ENCODE measurements at places on chromosomes 3 and 15.

GRCh38 chr3:187648177-187648576 is 22.0 kb downstream of the SST start:
- DNase-seq, result no peak

- no peak for DNase-seq
Measured at GRCh38 chr3:22176911-22177310, 425.9 kb upstream of the ZNF385D start.

DNA sequence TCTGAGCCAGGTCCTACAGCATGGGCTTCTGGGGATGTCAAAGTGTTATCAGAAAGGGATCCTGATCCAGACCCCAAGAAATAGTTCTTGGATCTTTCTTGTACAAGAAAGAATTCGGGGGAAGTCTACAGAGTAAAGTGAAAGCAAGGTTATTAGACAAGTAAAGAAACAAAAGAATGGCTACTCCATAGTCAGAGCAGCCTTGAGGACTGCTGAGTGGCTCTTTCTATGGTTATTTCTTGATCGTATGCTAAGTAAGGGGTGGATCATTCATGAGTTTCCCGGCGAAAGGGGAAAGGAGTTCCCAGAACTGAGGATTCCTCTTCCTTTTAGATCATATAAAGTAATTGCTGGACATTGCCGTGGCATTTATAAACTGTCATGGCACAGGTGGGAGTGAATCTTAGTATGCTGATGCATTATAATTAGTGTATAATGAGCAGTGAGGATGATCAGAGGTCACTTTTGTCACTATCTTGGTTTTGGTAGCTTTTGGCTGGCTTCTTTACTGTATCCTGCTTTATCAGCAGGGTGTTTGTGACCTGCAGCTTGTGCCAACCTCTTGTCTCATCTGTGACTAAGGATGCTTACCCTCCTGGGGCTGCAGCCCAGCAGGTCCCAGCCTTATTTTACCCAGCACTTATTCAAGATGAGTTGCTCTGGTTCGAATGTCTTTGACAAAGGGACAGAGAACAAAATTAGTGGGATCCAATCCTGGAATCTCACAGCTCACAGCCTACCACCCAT is 41.0 kb downstream of the CRYGS start:
- DNase-seq, result no peak

- peak; percentile 16 for DNase-seq
Measured at GRCh38 chr3:39727415-39727814, 82.0 kb upstream of the MYRIP start.

- peak; percentile 38 for DNase-seq
Measured at GRCh38 chr15:73906346-73907034, 19.8 kb upstream of the LOXL1 start.

DNA sequence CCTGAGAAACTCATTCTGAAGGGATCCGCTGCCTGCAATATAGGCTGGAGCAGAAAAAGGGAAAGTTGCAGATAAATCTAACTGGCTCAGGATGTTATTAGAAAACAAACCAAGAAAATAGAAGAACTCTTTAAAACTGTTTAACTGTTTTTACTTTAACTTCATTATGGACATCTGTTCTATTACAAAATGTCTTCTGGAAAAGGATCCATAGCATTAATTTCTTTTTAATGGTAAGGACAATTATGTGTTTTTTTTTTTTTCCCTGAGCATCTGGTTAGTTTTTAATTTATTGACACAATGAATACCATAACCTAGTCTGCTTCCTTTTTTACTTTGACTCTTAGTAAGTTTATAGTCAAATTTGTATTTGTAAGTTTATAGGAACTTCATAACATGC is 239.5 kb downstream of the NAALADL2 start:
- no peak for DNase-seq

- DNase-seq, result peak; percentile 28
Measured at GRCh38 chr15:85837011-85837433, 42.3 kb upstream of the KLHL25 start.

DNA sequence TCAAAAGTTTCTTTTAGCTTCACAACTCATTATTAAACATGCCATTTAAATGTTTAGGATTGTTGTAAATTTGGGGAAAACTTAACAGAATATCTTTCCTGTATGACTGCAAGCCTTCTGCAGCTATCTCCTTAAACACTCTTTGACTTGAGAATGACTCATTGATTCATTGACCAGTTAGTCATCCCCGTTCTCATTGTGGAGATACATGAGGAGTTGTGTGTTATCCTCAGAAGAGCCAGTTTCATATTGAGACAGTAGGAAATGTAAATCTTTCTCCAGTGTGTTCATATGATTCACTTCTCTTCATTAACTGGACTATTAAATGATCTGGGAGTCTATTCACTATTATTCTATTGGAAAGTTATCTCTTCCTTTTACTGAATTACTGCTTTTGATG is 83.0 kb downstream of the CRYGS start:
- DNase-seq, result peak; percentile 52

DNA sequence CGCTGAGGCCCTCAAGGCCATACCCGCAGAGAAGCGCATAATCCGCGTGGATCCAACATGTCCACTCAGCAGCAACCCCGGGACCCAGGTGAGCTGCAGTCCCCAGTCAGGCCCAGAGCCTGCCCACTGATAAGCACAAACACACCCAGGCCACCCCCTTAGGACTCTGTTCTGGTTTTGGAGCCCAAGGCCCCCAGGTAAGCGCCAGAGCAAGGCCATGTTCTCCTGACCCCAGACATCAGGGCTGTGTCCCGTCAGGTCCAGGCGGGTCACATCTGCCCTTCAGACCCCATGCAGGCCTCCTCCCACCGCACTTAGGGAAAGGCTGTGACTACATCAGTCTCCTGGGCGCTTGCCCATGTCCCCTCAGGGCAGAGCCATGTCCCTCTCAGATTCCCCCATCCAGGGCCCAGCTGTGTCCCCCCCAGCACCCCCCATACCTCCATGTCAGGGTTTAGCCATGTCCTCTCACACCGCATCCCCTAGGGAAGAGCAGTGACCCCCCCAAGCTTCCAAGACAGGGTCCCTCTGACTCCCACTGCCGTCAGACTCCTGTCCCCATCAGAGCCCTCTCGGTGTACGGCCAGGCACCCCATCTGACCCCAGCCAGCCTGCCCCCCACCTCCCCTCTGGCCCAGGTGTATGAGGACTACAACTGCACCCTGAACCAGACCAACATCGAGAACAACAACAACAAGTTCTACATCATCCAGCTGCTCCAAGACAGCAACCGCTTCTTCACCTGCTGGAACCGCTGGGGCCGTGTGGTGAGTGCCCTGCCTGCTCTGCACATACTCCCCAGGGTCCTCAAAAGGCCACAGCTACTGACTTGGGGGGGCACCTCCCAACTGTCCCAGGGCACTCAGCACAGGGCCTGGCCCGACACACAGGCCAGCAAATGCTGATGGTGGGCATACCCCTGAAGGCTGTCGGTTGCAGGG is 1.6 kb downstream of the PARP3 start:
- DNase-seq, result no peak

- DNase-seq, result peak; percentile 64
Measured at GRCh38 chr3:115652738-115653137, 29.4 kb downstream of the GAP43 start.

DNA sequence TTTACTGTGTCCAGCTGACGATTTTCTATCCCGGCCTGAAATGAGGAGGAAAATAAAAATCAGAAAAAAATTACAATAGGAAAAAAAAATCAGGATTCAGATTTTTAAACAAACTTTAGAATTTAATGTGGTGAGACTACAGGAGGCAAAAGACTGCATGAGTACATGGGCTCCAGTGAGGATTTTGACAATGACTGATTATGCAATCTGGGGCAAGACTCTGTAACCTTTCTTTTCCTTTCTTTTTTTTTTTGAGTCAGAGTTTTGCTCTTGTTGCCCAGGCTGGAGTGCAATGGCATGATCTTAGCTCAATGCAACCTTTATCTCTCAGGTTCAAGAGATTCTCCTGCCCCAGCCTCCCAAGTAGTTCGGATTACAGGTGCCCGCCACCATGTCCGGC is 29.9 kb downstream of the SPG11 start:
- peak; percentile 38 for DNase-seq

- peak; percentile 34 for DNase-seq
Measured at GRCh38 chr15:44545913-44546802, 9.2 kb downstream of the EIF3J start.

GRCh38 chr15:56187665-56188064 is 56.0 kb downstream of the RFX7 start:
- no peak for DNase-seq

GRCh38 chr15:36622836-36623235 is 43.4 kb downstream of the CDIN1 start:
- no peak for DNase-seq

GRCh38 chr3:66803721-66804695 is 194.1 kb upstream of the KBTBD8 start:
- DNase-seq, result peak; percentile 4

GRCh38 chr3:148208975-148209374 is 488.7 kb upstream of the AGTR1 start:
- no peak for DNase-seq

- peak; percentile 5 for DNase-seq
Measured at GRCh38 chr3:34292605-34293300, 494.3 kb downstream of the PDCD6IP start.

GRCh38 chr3:62630664-62631063 is 244.6 kb downstream of the CADPS start:
- DNase-seq, result no peak

GRCh38 chr15:97547381-97547780 is 413.1 kb upstream of the ARRDC4 start:
- DNase-seq, result peak; percentile 14

DNA sequence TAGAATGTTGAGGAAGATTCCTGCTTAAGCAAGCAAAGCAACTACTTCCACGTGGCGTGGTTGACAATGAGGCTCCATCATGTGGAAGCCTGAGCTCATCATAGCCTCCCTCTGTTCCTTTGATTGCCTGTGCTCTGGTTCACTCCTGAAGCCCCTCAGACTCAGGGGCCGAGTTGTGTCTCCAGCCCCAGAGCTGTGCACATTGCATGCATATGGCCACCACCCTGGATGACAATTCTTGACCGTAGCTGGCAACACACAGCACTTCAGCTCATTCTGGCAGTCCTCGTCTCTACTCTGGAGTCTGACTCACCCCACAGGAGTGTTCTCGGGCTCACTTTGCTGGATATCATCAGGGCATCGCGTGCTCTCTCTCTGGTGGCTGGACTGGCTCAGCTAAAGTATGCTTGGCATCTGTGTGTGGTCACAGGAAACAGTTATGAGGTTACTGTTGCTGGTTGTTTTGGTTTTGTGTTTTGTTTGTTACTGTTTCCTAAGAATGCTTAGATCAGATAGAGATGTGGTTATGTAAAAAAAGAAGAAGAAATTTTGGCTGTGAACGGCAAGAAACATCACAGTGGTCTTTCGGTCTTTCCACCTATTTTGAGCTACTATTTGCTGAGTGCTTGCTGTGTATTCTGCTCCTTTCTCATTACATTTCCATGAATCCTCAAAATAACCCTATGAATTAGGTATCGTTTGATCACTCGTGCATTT is 41.6 kb upstream of the MRPS22 start:
- DNase-seq, result peak; percentile 61

DNA sequence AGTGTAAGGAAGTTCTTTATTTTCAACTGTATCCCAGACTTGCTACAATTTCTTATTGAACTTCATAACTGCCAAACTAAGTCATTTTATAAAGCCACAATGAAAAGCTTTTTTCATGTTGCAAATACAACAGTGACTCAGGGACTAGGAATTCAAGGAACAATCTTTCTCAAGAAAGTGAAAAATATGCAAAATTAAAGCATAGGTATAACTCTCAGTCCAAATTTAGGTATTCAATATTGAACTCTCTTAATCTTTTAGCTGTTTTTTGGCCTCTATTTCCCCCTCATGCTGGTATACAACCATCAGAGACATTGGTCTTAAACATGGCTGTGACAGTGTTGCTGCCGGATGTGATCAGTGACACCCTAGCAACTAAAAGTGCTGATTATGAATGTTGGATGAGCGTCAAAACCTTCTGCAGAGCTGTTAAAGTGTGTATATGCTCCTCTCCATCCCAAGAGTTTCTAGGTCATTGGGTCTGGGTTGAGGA is 476.9 kb downstream of the ZNF385D start:
- DNase-seq, result no peak

Measured in NB4 (cell line).